ENCODE measurements at places on chromosomes 3 and 15.

GRCh38 chr3:134496471-134497071 lies 10.7 kb downstream of the CEP63 start:
- DNase-seq, result no peak
- no peak overlapping the region for H3K27ac ChIP-seq

- H3K4me1 ChIP-seq, result peaks cover 21% of the 10 kb centered on the region
- no peak for DNase-seq
- H3K4me3 ChIP-seq, result no peak overlapping the region
- H3K36me3 ChIP-seq, result no peaks in the 10 kb centered on the region
- no peak overlapping the region for H3K27ac ChIP-seq
- H3K27me3 ChIP-seq, result no peaks in the 10 kb centered on the region
Observed at GRCh38 chr3:119647171-119647570, 13.2 kb downstream of the POPDC2 start.

DNA sequence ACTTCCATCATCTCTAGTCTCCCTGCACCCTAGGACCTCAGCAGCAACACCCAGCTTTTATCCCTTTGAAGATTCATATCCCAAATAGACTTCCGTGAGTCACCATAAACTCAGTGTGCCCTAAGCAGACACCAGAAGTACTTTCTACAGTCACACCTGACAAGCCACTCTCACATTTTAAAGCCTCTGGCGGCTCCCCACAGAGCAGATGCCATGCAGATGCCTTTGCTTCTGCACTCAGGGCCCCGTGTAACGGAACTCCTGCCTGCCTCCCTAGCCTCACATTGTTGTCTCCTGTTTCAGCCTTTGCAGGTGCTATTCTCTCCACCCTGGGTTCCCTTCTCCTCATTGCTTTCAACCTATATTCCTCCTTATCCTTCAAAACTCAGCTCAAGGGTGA lies 155.5 kb upstream of the SLC24A5 start:
- H3K27ac ChIP-seq, result no peak overlapping the region
- no peak overlapping the region for H3K4me3 ChIP-seq
- no peaks in the 10 kb centered on the region for H3K27me3 ChIP-seq

GRCh38 chr15:48577469-48577868 lies 68.0 kb downstream of the FBN1 start:
- DNase-seq, result no peak
- H3K27me3 ChIP-seq, result no peaks in the 10 kb centered on the region
- no peak overlapping the region for H3K4me3 ChIP-seq
- no peaks in the 10 kb centered on the region for H3K4me1 ChIP-seq
- H3K36me3 ChIP-seq, result no peaks in the 10 kb centered on the region
- H3K27ac ChIP-seq, result no peak overlapping the region

DNA sequence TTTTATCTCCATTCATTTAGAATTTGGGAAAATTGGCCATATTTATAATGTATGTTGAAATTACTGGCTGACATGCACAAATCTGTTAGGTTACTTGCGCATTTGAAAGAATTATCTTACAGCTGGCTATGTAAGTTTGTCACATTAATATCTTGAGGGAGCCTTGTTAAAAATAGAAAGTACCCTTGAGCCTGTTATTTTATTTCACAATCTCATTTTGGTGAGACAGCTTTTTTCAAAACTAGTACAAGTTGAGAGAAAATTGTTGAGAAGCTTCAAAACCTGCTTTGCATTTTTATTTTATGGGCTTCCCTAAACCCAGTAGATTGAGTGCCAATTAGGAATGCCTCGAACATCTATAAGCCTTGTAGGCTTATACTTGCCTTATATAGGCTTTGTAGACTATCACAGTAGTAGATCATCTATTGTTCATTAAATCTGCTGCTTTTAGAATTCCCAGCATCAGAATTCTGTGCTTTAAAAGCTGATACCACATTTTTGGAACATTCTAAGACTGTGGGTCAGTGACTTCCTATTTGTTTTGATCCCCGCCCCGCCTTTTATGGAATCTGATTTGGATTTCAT lies 6.3 kb downstream of the IDH3A start:
- H3K4me1 ChIP-seq, result no peaks in the 10 kb centered on the region
- no peak overlapping the region for H3K27ac ChIP-seq
- peaks cover 11% of the 10 kb centered on the region for H3K36me3 ChIP-seq
- H3K27me3 ChIP-seq, result no peaks in the 10 kb centered on the region
- H3K4me3 ChIP-seq, result no peak overlapping the region

Data from HCT116 (cell line).